ENCODE measurements at places on chromosomes 11 and 22.

- no peaks in the 10 kb centered on the region for H3K4me1 ChIP-seq
- no peak for DNase-seq
- H3K27me3 ChIP-seq: no peaks in the 10 kb centered on the region
Measured at GRCh38 chr11:74577181-74577580, 15.2 kb upstream of the POLD3 start.

DNA sequence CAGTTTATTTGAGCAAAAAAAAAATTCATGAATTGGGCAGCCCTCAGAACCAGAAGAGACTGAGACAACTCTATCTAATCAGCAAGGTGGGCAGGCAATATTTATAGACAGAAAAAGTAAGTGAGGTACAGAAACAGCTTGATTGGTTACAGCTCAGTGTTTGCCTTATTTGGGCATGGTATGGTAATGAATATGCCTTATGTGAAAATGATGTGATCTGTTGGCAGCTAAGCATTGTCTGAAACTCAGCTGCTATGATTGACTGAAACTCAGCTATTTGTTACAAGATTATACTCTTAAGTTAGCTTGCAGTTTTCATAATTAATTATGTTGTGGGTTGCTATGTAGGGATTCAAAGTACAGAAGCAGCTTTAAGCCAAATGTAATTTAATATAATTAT is 127.6 kb downstream of the CNTN5 start:
- no peaks in the 10 kb centered on the region for H3K27me3 ChIP-seq
- no peaks in the 10 kb centered on the region for H3K4me1 ChIP-seq
- no peak for DNase-seq
- no peak overlapping the region for H3K4me3 ChIP-seq

DNA sequence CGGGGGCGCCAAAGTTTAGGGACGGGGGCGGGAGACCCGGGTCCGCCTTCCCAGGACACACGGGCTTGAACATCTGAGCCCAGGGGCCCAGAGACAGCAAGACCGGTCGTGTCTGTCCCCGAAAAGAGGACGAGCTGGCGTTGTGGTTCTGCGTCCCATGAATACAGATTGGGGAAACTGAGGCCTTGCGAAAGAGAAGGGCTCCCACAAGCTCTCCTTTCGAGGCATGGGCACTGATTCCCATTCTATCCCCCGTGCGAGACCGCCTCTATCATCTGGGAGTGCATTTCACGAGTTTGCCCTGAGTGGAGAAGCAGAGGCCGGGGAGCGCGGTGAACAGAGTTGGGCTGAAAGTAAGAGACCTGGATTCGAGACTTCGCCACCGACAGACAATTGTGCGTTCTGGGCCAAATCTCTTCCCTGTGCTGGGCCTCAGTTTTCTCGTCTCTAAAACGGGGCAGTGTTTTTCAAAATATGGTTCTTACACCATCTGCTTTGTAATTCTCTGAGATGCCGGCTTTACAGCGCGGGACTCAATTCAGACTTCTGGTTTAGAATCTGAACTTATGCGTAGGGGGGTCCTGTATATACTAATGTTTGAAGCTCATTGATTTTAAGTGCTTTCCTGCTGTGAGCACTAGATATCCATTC is 471 bp downstream of the RNF185 start:
- H3K27ac ChIP-seq: peak overlapping the region; percentile 79
- H3K4me3 ChIP-seq: peak overlapping the region; percentile 93
- H3K4me1 ChIP-seq: peaks cover 8% of the 10 kb centered on the region
- no peaks in the 10 kb centered on the region for H3K27me3 ChIP-seq
- DNase-seq: no peak

DNA sequence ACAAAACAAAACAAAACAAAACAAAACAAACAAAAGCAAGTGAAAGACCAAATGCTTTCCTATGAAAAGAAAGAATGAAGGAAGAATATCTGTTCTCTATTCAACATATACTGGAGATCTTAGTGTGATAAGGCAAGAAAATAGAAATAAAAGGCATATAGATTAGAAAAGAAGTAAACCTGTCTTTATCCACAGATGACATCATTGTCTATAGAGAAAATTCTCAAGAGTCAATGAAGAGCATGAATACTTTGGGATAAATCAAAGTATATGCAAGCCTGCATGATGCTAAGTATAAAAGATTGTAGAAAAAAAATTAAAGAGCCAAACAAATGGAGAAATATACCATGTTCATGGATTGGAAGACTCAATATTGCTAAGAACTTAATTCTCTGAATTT is 17.6 kb downstream of the C2CD3 start:
- H3K4me1 ChIP-seq: no peaks in the 10 kb centered on the region
- no peak for DNase-seq

DNA sequence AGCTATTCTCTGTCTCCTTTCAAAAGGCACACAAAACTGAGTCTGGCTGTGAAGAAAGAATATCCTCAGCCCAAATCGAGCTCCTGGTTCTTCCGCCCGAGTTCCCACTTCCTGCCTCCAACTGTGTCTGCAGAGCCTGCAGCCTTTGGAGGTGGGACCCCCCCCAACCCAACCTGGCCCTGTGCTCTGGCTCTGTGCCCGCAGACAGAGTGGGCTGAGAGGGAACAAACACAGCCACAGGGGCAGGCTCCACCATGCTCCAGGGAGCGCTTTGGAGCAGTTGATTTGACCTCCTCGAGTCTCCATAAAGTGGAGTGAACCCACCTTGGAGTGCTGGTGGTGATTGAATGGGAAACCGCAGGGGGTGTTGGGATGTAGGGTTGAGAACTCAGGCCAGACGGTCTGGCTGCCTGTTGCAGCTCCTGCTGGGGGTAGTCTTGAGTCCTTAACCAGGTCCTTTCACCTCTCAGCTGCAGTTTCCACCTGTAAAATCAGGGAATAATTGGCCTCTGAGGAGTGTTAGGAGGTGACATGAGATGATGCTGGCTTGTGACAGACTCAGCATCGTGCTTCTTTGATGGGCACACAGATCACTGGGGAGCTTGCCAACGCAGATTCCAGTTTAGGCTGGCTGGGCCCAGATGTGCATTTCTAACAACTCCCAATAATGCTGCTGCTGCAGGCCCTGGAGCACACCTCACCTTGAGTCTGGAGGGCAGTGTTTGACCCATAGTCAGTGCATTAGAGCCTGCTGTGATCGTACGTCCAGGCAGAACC is 11.4 kb downstream of the DAGLA start:
- DNase-seq: no peak
- no peaks in the 10 kb centered on the region for H3K27me3 ChIP-seq
- no peak overlapping the region for H3K4me3 ChIP-seq
- H3K27ac ChIP-seq: no peak overlapping the region

- H3K36me3 ChIP-seq: no peaks in the 10 kb centered on the region
- peak overlapping the region; percentile 61 for H3K4me3 ChIP-seq
- H3K27ac ChIP-seq: peak overlapping the region; percentile 77
- DNase-seq: peak; percentile 61
- H3K27me3 ChIP-seq: no peaks in the 10 kb centered on the region
Measured at GRCh38 chr22:41561335-41561734, 525 bp downstream of the CSDC2 start.

DNA sequence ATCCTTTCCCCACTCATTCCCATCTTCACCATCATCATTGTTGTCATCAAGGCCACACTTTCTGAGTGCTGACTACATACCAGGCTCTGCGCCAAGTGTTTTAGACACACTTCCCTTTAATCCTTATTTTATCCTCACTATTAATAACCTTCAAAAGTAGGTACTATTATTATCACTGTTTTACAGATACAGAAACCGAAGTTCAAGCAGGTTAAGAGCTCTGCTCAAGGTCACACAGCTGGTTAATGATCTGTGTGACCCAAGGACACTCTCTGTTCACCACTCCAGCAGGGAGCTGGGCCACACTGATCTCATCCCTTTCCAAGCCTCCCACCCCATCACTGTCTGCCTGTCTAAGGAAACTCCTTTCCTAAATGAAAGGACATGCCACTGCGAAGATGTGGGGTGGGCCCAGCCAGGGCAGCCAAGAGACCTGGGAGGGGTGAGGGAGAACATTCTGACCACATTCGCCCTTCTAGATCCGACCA is 17.2 kb upstream of the TSKU start:
- H3K4me1 ChIP-seq: peaks cover 22% of the 10 kb centered on the region
- no peaks in the 10 kb centered on the region for H3K27me3 ChIP-seq
- no peaks in the 10 kb centered on the region for H3K36me3 ChIP-seq
- no peak overlapping the region for H3K4me3 ChIP-seq
- no peak for DNase-seq
- no peak overlapping the region for H3K27ac ChIP-seq

DNA sequence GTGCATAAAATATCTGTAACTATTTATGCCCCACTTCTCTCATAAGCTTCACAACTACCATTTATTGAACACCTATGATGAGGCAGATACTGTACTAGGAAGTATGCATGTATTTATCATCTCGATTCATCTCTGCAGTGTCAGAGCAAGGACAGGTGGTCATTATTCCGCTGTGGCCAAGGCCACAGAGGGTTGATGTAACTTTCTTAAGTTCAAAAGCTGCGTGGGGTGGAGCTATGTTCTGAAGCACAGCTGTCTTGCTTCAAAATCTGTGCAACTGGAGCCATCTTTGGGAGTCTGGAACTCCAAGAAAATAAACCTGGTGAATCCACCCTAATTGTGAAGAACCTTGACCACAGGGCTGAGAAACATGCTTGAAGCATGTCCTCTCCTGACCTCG is 60.2 kb upstream of the HMGXB4 start:
- H3K36me3 ChIP-seq: no peaks in the 10 kb centered on the region
- H3K4me1 ChIP-seq: no peaks in the 10 kb centered on the region
- no peaks in the 10 kb centered on the region for H3K27me3 ChIP-seq
- H3K27ac ChIP-seq: no peak overlapping the region
- H3K4me3 ChIP-seq: no peak overlapping the region

DNA sequence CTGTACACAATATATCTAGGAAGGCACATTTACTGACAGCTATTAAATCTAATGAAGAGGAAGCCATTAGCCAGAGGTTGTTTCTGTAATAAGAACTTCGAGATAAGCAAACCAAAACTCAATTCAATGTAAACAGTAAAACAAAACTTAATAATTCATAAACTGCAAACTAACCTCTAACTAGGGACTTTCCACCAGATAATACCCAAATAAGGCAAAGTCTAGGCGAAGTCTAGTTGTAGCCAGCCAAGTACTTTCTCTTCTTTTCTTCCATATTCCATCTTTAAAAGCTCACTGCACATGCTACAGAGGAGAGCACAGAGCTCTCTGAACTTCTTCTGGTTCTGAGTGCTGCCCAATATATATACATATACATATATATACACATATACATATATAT is 229.9 kb upstream of the ANO5 start:
- no peak overlapping the region for H3K27ac ChIP-seq
- no peaks in the 10 kb centered on the region for H3K27me3 ChIP-seq
- no peaks in the 10 kb centered on the region for H3K4me1 ChIP-seq
- no peaks in the 10 kb centered on the region for H3K36me3 ChIP-seq
- H3K4me3 ChIP-seq: no peak overlapping the region

- H3K4me3 ChIP-seq: no peak overlapping the region
- no peak for DNase-seq
- H3K27me3 ChIP-seq: no peaks in the 10 kb centered on the region
- no peak overlapping the region for H3K27ac ChIP-seq
Measured at GRCh38 chr11:85835729-85836128, 19.5 kb upstream of the CCDC83 start.

GRCh38 chr11:83971063-83971462 is 684.9 kb upstream of the CCDC90B start:
- H3K27ac ChIP-seq: no peak overlapping the region
- H3K27me3 ChIP-seq: no peaks in the 10 kb centered on the region
- H3K4me1 ChIP-seq: no peaks in the 10 kb centered on the region
- no peak for DNase-seq
- no peak overlapping the region for H3K4me3 ChIP-seq
- no peaks in the 10 kb centered on the region for H3K36me3 ChIP-seq

GRCh38 chr22:39237318-39238100 is 7.3 kb downstream of the PDGFB start:
- no peaks in the 10 kb centered on the region for H3K27me3 ChIP-seq
- no peak for DNase-seq
- no peak overlapping the region for H3K4me3 ChIP-seq
- peaks cover 5% of the 10 kb centered on the region for H3K4me1 ChIP-seq

GRCh38 chr11:122727101-122727929 is 71.8 kb downstream of the UBASH3B start:
- no peak for DNase-seq
- no peaks in the 10 kb centered on the region for H3K27me3 ChIP-seq
- no peak overlapping the region for H3K27ac ChIP-seq
- no peaks in the 10 kb centered on the region for H3K4me1 ChIP-seq
- no peaks in the 10 kb centered on the region for H3K36me3 ChIP-seq

DNA sequence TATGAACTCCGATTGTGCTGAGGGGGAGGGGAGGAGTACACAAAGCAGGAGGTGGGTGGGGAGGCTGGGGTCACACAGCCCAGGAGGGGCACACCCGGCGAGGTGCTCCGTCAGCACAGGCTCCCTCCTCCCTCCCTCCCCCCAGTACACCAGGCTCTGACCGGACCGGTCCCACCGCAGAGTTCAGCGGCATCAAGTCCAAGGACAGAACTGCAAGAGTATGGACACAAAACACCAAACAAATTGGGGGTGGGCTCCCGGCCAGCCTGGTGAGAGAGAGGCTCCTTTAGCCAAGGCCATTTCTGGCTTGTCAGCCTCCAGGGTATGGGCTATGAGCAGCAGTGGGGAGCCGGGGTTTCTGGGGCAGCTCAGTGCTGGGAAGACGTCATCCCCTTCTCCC is 68.3 kb downstream of the ST3GAL4 start:
- H3K27ac ChIP-seq: peak overlapping the region; percentile 75
- no peaks in the 10 kb centered on the region for H3K36me3 ChIP-seq
- peak; percentile 91 for DNase-seq
- no peaks in the 10 kb centered on the region for H3K27me3 ChIP-seq
- peaks cover 43% of the 10 kb centered on the region for H3K4me1 ChIP-seq

DNA sequence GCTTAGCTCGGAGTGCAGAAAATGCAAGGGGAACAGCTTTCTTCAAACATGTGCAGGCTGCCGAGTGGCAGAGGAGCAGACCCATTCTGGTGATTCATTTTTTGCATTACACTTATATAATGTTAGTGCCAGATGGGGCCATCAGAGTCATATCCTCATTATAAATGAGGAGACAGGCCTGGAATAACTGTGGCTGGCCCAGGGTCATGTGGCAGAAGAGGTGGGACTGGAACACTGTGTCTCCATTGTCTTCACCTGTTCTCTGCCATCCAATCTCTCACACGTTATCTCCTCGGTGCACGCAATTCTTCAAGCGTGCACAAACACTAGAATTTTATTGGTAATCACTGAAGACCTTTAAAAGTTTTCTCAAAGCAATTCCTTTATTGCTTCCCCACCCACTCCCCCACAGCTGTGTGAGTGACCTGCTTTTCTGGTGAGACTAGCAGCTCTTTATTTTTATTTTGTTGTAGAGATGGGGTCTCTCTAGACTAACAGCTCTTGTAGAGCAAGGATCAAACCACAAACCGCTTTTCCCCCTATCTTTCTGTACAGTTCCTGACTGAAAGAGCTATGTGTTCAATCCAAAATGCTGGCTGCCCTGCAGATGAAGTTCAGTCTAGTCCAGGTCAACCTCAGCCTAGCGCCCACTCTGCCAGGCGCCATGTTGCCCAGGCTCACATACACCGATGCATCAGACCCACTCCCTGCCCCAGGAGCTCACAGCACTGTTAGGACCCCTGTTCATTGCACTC is 75.3 kb downstream of the ST3GAL4 start:
- no peaks in the 10 kb centered on the region for H3K36me3 ChIP-seq
- DNase-seq: no peak
- H3K27ac ChIP-seq: no peak overlapping the region

GRCh38 chr22:40313007-40313406 is 33.3 kb upstream of the ADSL start:
- H3K4me1 ChIP-seq: no peaks in the 10 kb centered on the region
- H3K4me3 ChIP-seq: no peak overlapping the region
- no peaks in the 10 kb centered on the region for H3K36me3 ChIP-seq
- H3K27me3 ChIP-seq: no peaks in the 10 kb centered on the region
- H3K27ac ChIP-seq: no peak overlapping the region

Data from ovary (tissue), 10 donors.